ENCODE measurements at places on chromosomes 3 and 15.

DNA sequence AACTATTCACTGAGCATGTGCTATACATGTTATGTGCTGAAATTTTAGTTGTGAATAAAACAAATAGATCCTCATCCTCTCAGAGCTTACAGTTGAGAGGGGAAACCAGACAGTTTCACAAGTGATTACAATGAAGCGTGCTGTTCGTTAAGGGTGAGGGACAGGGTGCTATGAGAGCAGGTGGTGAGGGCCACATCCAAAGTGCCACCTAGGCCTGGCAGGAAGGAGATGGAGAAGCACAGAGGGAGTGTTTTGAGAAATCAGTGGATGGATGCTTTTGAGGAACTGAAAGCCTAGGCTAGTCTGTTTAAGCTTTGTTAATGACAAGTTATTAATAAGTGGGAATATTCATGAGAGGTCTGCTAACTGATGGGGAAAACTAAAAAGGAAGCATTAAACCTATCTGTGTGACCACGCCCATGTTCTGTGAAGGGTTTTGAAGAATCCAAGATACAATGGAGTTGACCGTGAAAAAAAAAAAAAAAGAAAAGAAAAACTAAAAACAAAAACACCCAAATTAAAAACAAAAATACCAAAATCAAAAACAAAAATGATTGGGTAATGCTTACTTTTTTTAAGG, 7.3 kb downstream of the MCTP2 start:
- no peak for DNase-seq

DNA sequence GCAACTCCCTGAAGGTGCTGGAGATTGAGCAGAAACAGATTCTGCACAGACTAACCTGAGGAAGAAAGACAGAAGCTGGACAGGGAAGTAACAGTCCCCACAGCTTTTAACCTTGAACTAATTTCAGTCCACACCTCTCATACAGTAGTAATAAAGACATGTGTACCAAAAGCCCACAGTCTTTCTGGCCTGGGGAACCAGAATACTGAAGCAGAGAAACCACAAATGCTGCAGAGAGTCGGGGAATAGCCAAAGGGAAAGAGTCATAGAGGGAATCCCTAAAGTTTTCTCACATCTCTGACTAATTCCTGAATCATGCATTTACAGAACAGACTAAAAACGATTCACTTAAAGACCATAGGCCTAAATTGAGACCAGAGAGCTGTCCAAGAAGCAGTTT, 503.4 kb upstream of the NECTIN3 start:
- DNase-seq: no peak

DNA sequence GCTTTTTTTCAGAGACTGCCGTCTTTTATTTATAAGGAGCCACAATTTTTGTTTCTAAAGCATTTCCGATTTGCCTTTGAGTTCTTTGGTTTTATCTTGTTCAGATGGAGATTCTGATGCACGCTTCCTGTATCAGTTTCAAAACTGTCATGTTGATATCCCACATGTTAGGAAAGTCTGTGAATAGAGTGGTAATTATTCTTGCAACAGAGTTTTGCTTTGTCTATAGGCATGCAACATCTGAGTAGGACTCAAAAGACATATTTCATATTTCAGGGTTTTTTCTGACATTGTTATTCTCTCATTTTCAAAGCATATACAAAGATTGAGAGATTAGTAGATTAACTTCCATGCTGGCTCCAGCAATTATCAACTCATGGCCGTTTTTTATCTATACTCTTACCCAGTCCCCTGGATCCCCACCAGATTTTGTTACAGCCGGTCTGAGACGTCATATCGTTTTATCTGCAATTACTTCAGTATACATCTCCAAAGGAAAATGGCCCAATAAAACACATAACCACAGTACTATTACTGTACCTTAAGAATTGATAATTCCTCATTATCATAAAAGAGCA, 22.4 kb downstream of the PAQR5 start:
- DNase-seq: no peak

DNA sequence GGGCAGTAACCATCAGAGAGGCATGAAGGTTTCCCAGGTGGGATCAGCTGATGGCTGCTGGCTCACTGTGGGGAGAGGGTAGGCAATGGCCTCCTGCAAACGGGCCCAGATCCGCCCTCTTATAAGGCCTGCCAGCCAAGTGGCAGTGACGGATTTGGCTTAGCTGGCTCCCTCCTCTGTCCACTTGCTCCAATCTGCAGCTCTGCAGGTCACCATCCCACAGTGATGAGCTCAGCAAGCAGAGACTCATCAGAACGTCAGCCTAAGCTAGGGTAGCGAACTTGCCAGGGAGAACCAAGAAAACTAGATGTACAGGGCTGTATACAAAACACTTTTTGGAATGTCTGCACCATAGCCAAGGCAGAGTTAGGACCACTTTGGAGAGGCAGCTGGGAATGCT, 62.8 kb upstream of the DCLK3 start:
- DNase-seq: no peak

DNA sequence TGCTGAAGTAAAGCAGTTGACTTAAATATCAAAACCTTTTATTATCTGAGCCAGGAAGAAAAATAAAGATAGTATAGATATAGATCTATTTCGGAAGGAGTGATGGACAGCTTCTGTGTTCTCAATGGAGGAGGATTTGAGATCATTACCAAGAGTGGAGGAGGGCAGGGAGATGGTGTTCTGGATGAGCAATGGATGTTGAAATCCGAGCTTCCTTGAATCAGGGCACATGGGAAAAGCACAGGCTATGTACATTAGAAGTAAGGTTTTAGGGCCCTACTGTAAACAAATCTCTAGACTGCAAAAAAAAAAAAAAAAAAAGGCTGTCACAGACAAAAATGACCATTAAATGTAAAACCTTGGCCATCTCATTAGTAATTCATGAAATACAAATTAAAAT, 43.2 kb downstream of the GTPBP8 start:
- no peak for DNase-seq

DNA sequence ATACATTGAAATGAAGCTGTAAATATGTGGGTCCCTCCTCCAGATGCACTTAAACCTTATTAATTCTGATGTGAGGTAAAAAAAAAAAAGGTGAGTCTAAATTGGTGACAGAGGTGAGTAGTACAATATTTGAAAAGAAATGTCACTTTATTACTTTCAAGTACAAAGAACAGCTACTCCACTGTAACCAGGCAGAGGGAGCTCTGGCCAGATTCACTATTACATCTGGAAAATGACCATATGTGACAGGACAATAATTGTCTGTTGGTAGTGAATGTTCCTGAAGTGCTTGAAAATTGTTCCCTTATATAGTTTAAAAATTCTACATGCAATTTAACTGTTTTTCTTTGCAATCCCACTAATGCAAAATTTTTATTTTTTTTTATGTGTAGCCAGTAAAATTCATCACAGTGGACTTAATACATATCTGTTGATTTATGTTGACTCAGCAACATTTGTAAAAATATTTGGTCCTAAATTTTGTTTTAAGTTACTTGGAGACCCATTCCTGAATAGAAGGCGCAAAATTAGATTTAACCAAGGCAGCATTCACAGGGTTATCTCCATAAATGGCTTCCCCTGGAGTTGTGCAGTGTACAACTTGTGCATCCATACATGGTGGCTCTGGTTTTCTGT, 231.9 kb upstream of the TBC1D5 start:
- no peak for DNase-seq

DNA sequence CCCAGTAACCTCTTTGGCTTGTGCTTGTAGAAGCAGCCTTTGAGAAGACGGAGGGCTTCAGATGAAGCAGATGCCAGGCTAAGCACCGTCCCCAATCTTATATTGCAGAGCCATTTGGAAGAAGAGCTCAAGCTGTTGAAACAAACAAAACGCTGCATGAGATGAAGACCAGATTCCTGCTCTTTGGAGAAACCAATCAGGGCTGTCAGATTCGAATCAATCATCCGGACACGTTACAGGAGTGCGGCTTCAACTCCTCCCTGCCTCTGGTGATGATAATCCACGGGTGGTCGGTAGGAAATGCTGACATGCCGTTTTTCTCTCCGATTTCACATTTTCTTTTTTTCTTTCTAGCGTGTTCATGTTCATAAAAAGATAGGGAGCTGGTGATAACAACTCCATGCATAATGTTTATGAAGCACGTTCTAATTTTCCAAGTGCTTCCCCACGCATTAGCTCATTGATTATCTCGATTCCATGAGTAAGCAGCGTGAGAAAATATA, 106.5 kb downstream of the LIPC start:
- DNase-seq: no peak

- peak; percentile 35 for DNase-seq
These were observed 260.3 kb upstream of the TPM1 start for GRCh38 chr15:62782071-62782841.

DNA sequence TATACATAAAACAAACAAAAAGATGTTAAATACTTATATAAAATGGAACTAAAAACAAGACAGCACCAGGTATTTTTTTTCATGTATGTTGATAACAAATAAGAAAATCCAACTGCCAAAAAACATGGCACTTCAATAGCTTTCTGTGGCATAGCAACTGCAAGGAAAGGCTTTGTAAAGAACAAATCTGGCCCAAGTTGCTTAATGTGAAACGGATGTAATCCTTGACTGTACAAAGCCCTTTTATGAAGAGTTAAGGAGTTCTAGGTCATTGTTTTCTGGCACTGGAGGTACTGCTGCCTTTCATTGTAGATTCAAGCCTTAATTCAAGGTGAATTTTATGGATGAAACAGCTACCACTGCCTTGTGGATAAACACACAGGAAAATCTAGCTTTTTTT, 68.8 kb upstream of the SLC12A8 start:
- DNase-seq: no peak

- DNase-seq: no peak
These were observed 19.7 kb upstream of the CGNL1 start for GRCh38 chr15:57356636-57357035.

- no peak for DNase-seq
These were observed 651 bp downstream of the UBA3 start for GRCh38 chr3:69079269-69080159.

GRCh38 chr3:115062412-115062956, 84.6 kb downstream of the ZBTB20 start:
- DNase-seq: no peak

- no peak for DNase-seq
These were observed 52.3 kb upstream of the BNIP2 start for GRCh38 chr15:59741274-59741906.

DNA sequence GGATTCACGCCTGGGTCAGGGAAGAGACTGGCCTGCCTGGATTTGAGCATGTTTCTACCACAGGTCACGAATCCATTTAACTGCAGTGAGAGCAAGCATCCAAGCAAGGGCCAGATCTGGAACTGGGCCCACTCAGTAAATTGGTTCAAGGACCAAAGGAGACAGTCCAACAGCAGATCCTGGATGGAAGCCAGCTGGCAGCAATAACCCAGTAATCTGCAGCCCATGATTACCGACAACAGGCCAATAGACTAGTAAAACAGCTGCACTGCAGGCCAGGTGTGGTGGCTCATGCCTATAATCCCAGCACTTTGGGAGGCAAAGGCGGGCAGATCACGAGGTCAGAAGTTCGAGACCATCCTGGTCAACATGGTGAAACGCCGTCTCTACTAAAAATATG, 11.8 kb downstream of the SAMD7 start:
- no peak for DNase-seq

DNA sequence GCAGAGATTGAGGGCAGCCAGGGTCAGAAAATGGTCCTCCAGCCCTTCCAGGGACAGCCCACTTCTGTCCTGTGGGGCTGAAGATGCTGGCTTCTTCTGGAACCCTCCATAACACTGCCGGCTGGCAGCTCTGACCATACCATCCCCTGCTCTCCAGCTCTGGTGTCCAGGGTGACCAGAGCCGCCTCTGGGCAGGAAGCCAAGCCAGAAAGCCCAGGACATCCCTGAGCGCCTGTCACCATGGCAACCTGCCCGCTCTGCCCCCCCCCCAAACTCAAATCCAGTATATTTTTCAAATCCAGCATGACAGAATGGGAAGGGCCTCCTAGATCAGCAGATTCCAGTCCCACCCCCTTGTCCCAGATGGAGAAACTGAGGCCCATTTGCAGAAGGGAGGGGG, 420 bp upstream of the TMIE start:
- no peak for DNase-seq
